Skeletal muscle cell (primary cell): ENCODE measurements at places on chromosomes 12 and 14.

DNA sequence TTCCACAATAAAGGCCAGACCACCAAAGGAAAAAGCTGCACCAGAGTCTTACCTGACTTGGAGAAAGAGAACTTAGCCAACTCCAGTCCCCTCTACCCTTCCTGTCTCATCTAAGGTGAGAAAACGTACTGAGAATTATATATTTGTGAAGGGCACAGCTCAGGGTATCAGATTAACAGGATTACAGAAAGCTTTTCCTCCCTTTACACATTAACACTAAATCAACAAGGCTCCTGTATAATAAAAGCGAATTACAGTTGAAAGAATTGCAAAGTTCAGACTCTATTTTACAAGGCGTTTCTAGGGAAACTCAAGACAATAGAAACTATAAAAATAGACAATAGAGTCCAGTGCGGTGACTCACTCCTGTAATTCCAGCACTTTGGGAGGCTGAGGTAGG is 82.7 kb upstream of the RPL10L start:
- DNase-seq, result no peak

DNA sequence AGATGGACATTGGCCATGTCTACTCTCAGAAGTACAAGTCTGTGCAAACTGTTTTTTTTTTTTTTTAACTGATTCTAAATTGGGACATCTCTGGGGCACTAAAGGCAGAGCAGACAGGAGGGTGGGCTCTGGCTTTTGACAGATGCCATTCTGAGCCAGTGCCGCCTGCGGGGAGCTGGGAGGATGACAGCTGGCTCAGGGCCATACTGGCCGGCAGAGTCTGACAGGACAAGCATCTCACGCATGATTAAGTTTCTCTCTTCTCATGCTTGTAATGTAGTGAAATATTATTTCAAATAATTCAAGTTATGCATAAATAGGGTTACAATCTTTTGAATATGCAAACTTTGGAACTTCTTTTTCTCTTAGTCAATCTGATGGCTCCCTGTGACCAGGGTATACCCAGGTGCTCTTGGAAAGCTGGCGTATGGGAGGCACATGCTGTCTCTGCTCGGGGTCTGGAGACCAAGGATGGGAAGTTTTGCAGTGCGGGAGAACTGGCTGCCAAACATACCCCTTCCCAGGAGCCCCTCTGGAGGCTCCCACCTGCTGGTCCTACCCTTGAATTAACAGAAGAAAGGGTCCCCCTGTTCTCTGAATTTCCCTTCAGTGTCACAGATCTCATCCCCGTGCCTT is 7.6 kb downstream of the CDCA4 start:
- no peak for DNase-seq

DNA sequence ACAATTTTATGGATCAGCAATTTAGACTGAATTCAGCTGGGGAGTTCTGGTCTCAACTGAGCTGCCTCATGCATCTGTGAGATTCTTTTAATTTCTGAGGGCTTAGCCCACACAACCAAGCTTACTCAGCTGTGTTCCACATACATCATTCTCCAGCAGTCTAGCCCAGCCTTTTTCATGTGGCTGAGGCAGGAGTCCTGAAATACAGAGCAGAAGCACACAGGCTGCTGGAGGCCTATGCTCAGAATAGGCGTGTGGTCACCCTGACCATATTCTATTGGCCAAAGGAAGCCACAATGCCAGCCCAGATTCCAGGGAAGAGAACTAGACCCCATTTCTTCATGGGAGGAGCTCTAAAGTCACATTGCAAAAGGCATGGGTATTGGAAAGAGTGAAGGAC is 72.3 kb upstream of the DHRS4 start:
- peak; percentile 24 for DNase-seq

DNA sequence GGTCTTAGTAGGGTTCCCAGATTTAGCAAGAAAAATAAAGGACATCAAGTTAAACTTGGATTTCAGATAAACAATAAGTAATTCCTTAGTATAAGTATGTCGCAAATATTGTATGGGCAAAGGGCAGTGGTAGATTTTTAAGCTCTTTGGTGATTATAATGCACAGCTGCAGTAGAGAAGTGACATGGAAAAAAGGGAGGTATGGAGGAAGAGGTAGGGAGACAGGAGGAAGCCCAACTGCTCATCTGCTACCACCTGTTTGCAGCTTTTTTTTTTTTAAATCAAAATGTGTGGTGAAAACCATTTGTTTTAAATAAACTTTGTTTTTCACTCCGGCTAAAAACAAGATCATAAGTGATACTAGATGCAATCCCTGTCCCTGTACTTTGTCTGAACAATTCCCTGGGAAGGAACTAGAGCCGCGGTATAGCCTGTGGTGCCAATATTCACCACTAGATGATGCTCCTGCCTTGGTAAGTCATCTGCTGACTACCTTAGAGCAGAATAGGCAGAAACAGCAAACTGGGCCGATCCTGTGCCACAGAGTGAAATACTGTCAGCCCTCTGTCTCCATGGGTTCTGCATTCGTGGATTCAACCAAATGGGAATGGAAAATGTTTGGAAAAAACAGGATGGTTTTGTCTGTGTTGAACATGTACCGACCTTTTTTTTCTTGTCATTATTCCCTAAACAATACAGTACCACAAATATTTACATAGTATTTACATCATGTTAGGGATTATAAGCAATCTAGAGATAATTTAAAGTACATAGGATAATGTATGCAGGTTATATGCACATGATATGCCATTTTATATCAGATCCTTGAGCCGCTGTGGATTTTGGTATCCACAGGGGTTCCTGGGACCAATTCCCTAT is 62.4 kb upstream of the PLBD1 start:
- peak; percentile 23 for DNase-seq

- DNase-seq, result no peak
These were observed 42.4 kb downstream of the CACNA2D4 start for GRCh38 chr12:1876086-1876485.
